ENCODE measurements at places on chromosomes 4 and X.

DNA sequence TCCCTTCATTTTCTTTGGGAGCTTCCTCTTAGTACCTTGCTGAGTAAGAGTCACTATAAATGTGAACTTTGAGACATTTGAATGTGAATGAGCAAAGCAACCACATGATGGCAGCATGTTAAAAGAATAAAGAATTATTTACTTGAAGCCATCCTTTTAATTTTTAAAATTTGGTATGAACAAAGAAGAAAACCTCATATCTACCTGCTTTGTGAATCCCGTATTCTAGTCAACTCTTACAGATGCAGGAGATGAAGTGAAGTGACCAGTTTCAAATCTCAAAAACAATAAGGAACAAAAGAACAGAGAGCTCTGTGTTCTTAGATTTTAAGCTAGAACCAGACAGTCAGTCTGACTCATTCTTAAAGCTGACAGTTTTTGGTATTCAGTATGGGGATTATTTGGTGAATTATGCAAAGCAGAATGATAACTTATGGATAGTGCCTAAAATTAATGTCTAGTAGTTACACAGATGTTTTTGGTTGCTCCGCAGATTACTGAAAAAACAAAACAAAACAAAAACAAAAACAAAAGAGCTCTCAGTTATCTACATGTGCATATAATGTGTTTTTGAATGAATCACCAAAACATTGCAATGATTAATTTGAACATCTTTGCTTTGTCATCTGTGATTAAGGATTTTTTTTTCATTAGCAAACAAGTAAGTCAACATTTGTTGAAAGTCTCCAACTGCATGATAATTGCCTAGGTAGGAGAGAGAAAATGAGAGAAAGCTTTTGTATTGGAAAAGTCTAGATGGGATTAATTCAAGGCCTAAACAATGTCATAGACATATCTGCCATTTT, 48.2 kb upstream of the H2AZ1 start:
- peak; percentile 61 for DNase-seq

GRCh38 chr4:140423106-140423505, 4.3 kb downstream of the CLGN start:
- no peak for DNase-seq

GRCh38 chr4:81399306-81400086, 72.2 kb downstream of the RASGEF1B start:
- DNase-seq: no peak

GRCh38 chr4:41913509-41913908, 21.7 kb upstream of the TMEM33 start:
- DNase-seq: no peak

GRCh38 chr4:15649914-15650545, 5.1 kb downstream of the FBXL5 start:
- no peak for DNase-seq

- DNase-seq: no peak
Measured at GRCh38 chr4:33722254-33722653, 2522.1 kb downstream of the ARAP2 start.

DNA sequence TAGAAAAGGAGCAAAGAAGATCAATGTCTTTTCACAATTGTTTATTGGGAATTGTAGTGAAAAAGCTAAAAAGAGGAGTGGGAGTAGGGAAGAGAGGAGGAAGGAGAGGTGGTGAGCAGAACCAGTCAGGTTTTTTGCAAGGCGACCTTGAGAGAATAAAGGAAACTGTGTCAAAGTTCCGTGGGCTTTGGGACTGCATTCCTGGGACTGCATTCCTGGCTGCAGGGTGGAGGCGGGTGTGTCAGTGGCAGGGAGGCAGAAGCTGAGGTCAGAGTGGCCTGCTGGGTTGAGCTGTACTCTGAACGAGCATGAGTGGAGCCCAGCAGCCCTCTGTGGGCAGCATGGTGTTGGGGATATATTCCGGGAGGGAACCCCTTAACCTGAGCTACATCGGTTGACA, 66.8 kb upstream of the UCP1 start:
- DNase-seq: no peak

DNA sequence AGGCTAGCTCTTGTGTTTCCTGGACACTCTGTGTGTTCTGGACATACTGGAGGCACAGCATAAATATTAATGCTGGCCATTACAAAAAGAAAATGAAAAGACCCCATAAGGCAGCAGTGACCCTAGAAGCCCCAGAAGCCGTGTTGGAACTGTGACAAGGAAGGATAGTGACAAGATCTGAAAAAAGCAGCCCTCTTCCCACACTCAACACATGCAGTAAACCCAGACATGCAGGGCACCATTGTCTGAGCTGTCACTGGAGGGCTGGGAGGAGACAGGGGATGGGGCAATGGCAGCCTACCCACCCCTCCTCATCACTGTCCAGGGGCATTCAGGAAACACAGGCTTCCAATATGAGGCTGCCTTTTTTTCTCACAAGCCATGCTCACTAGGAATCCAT, 6.5 kb downstream of the TRIM2 start:
- no peak for DNase-seq

DNA sequence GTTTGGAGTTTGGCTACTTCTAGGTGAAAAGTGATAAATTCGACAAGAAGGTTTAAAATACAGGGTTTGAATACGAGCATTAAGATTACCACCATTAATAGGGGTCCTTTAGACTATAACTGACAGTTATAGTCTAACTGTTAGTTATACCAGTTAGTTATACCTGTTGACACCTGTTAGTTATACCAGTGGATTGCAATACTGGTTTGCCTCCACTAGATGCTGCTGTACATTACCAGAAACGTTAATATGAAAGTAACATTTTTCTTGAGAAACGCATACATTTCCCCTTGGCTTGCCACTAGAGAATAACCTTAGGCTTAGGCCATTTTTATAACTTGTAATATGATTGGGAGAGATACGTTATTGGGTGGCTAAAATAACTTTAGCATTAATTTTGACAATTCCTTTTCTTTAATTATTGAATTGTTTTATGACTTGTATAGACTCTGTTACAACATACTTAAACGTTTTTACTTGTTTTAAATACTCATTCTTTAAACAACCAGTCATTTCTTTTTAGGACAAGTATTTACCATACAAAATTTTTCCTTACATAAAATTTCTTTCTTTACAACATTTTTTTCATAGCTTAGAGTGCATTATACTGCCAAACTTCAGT, 911.2 kb downstream of the FSTL5 start:
- no peak for DNase-seq

- DNase-seq: peak; percentile 70
Measured at GRCh38 chr4:129093191-129093920, at the start of gene SCLT1. TSS of gene SCLT1 (minus strand) at chr4:129093539. CDS start at chr4:129093103, 436 bp downstream.

GRCh38 chr4:118865091-118865708, 23.5 kb upstream of the SYNPO2 start:
- no peak for DNase-seq

- no peak for DNase-seq
Measured at GRCh38 chrX:8432396-8432795, 32.2 kb upstream of the VCX3B start.

- DNase-seq: no peak
Measured at GRCh38 chr4:2733844-2734574, 22.1 kb downstream of the TNIP2 start.

DNA sequence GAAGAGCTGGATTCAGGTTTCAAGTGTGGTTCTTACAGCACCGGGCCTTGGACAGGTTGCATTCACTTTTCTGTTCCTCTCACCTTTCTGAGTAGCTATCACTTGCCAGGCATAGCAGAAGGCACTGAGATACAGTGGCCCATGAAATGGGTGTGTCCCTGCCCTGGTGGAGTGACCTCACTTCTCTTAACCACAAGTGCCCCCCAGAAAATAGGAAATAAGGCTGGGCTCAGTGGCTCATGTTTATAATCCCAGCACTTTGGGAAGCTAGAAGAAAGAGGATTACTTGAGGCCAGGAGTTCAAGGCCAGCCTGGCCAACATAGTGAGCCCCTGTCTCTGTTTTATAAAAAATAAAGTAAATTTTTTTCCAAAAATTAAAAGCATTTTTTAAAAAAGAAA, 101.7 kb upstream of the KIT start:
- DNase-seq: no peak

DNA sequence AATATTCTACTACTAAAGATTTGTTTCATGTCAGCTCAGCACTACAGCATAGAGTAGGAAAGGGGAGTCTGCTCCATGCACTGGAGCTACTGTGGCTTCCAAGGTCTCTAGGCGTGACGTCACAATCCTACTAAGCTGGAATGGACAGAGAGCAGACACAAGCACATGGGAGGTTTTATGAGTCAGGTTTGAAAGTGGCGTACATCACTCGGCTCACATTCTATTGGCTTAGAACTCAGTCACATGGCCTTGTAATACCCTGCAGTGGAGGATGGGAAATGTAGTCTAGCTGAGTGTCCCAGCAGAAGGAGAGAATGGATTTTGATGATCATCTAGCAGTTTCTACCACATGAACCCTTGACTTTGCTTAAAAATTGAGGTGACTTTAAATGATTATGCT, 624.8 kb upstream of the ATOH1 start:
- no peak for DNase-seq

DNA sequence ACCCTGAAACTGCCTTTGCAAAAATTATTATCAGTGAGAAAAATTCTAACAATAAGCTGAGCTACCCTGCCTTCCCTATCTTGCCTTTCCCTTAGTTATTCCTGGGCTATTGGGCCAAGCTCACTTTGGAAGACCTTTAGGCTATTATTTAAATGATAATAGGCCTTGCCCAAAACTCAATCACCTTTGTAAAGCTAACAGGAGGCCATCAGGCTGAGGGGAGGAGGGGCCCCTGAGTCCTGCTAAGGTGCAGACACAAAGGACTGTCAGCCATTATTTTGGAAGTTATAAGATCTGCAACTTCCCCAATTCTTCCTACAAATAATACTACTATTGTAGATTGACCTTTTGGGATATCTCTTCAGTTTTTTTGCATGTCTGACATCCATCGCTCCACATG, 278.8 kb upstream of the DIAPH2 start:
- no peak for DNase-seq

DNA sequence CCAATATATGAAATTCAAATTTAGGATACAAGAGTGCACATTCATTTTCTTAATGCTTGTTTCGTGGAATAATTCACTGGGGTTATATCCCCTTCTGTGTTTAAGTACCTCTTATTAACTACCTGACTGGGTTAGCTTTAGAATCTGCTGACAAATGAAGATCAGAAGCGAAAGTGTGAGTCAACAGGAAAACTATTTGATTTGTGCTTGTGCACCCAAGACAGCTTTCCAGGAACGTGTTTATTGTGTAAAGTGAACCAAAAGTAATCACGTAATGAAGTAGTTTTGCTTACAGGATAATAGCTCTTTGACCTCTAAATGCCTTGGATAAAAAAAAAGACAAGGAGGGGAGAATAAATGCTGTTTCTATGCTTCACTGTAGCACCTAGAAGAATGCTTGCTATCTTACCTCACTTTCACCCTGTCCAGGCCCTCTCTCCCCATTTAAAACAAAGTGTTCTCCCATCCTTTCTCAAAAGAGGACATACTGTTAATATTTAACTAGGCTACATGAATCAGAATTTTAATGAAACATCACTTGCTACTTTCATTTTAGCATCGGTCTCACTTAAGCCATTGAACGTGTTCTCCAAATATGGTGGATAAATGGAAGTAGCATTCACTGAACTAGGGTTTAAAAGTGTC, 141.9 kb downstream of the THOC2 start:
- DNase-seq: no peak

DNA sequence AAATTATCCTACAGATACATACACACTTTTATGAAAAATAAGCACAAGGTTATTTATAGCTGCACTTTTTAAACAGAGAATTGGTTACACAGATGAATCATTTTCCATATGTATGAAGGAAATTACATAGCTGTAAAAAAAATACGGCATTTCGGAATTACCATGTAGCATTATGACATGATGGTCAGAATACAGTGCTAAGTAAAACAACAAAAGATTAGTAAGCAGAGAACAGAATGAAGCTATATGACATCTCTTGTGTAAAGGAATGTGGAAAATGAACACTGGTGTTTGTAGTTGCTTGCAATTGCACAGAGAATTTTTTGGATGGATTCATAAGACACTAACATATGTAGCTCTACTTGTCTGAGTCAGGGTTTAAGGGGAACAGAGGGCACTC, 1222.0 kb upstream of the PRKX start:
- no peak for DNase-seq

DNA sequence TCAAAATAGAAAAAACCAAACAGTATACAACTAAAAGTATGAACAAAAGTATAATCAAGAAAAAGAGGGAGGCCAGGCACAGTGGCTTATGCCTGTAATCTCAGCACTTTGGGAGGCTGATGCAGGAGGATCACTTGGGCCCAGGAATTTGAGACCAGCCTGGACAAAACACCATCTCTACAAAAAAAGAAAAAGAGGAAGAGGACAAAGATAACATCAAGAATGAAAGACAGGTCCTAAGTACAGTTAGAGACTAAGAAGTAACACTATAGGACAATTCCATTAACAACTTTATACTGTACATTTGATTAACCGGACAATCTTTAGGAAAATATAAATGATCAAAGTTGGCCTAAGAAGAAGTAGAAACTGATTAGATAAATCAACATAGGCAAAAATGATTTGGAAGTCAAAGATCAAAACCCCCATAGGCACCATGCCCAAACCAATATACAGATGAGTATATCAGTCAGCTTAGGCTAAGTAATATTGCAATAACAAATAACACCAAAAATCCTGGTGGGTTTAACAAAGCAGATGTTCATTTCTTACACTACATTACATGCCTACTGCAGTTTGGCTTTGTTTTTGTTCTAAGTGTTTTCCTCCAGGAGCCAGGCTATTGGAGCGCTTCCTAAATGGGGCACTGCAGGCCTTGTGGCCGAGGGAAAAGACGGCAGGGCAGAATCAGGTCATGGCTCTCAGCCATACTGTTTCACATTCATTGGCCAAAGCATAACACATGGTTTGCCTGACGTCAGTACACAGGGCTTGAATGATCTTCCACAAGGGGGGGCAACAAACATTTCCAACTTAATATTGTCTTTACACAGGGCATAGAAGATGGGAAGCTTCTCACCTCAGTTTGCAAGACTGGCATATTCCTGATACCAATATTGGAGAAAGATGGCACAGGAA, 42.2 kb upstream of the HGFAC start:
- no peak for DNase-seq

DNA sequence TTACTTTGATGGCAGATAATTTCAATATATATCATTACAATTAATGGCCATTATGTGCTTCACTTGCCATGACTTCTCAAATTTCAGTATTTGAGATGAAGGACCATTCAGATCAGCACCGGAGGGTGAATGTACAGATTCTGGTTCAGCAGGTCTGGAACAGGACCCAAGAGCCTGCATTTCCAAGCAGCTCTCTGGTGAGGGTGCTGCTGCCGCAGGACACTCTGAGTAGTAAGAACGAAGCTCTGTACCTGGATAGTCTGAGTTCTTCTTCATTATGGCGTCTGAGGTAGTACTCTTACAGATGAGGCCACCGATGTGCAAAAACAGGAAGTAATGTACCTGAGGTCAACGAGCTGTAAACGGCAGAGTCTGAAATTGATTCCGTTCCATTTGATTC, 228.2 kb downstream of the FBXW7 start:
- DNase-seq: no peak

Data from SK-N-MC (cell line).